ENCODE measurements at places on chromosomes 7 and 10.

DNA sequence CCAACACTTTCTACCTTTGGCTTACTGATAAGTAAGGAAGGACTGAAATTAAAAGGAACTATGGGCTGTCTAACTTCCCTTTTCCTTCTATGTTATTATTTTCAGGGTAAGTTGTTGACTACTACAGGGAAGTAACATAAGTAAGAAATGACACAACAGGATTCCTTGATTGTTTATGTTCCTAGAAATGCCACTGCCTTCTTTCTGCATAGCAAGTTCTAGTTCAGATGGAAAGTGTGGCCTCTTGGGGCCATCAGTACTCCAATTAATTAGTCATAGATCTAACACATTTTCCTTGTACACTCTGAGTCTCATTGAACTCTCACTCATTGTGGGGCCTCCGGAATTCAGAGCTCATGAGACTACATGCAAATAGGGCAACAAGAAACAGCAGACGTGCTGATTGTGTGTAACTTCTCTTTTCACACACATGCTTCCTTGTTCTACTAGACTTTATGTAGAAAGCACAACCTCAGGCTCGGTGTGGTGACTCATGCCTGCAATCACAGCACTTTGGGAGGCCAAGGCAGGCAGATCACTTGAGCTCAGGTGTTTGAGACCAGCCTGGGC, 35.3 kb upstream of the HIBADH start:
- DNase-seq = peak; percentile 50

DNA sequence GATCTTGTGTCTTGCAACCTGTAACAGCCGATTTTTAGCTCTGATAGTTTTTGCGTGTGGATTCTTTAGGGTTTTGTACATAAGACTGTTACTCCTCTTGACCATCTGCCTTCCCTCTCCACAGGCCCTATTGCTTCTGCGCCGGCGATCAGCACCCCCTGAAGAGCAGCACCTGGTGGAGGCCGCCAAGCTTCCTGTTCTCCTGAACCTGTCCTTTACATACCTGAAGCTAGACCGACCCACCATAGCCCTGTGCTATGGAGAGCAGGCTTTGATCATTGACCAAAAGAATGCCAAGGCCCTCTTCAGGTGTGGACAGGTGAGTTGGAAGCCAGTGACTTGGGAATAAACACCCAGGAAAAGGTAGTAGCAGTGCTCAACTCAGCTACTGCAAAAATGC, 12.6 kb downstream of the FKBP6 start:
- DNase-seq = no peak

DNA sequence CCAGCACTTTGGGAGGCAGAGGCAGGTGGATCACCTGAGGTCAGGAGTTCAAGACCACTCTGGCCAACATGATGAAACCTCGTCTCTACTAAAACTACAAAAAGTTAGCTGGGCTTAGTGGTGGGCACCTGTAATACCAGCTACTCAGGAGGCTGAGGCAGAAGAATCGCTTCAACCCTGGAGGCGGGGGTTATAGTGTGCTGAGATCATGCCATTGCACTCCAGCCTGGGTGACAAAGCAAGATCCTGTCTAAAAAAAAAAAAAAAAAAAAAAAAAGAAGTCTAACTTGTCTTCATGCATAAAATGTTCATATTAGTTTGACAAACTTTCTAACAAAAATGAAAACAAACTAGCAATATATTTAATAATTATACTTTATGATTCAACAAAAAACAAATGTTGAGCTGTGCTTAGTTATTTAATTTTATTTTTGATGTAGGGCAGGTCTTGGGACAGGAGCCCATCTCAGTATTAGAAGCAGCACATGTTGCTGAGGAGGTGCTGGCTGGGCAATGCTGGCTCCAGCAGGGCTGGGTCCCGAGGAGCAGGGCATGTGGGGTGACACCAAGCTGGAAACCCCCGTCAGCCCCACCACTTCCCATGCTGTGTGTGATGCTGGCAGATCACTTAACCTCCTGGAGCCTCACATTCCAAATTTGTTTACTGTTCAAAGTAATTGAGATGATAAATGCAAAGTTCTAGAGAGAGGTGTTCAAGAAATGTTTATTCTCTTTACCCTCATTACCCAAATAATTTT, 335.3 kb upstream of the KLF6 start:
- no peak for DNase-seq

DNA sequence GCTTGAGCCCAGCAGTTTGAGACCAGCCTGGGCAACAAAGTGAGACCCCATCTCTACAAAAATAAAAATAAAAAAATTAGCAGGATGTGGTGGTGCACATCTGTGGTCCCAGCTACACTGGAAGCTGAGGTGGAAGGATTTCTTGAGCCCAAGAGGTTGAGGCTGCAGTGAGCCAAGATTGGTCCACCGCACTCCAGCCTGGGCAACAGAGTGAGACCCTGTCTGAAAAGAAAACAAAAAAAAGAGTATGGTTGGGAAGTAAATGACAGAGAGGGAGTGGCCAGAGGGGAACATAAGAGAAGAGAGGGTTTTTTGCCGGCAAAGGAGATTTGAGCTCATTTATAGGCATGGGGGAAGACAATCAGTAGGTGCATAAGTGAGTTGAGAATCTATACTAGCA, 19.7 kb downstream of the PLXDC2 start:
- DNase-seq = no peak

- no peak for DNase-seq
These were observed 362.7 kb upstream of the VSTM2A start for GRCh38 chr7:54179321-54180029.

DNA sequence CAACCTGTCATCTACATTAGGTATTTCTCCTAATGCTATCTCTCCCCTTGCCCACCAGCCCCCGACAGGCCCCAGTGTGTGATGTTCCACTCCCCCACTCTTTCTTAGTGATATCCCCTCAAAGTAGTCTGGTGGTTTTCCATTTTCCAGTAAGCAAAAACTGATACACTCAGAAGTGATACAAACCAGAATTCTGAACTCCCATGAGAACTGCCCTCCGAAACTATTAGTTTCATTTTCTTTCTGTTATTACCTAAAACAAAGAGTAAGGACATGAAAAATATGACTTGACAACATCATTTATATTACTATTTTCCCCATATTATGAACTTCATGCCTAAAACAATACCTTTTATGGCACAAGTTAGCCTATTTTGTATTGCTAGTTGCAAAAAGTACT, 175.0 kb downstream of the OTUD1 start:
- no peak for DNase-seq

DNA sequence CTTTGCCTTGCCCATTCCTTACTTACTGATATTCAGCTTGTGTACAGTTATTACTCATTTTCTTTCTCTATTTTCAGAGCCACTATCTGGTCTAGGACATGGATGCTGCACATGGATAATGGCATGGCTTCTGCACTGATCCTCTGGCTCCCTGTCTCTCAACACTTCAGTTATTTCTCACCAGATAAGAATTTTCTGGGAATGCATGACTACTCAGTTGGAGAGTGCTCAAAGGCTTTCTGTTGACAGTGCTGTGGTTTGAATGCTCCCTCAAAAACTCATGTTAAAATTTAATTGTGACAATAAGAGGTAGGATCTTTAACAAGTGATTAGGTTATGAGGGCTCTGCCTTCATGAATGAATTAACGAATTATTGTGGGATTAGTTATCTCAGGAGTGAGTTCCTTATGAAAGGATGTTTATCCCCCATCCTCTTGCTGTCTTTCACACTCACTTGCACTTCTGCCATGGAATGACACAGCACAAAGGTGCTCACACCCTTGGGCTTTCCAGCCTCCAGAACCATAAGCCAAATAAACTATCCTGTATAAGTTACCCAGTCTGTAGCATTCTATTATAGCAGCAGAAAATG, 16.1 kb upstream of the PIK3CG start:
- no peak for DNase-seq

GRCh38 chr10:78626471-78626870, 442.3 kb upstream of the ZMIZ1 start:
- DNase-seq = no peak

GRCh38 chr10:71079761-71080380, 132.5 kb upstream of the UNC5B start:
- peak; percentile 29 for DNase-seq

DNA sequence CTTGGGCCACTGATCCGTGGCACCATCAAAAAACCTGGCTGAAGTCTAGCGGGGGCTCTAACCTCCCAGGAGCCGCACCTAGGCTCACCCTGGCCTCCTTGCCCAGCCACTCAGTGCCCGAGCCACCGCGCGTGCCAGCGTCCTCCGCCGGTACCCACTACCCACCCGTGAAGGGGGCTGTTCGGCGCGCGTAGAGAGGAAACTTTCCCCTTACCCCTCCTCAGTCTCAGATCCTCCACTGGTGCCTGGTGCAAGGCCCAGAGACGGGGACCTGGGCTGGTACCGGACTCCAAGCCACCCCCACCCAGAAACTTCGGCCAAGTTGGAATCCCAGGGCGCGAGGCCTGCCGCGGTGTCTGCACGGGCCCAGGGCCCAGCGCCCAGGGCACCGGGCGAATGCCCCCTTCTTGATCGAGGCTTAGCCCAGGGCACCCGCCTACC, 3.5 kb upstream of the EBF3 start:
- DNase-seq = no peak

DNA sequence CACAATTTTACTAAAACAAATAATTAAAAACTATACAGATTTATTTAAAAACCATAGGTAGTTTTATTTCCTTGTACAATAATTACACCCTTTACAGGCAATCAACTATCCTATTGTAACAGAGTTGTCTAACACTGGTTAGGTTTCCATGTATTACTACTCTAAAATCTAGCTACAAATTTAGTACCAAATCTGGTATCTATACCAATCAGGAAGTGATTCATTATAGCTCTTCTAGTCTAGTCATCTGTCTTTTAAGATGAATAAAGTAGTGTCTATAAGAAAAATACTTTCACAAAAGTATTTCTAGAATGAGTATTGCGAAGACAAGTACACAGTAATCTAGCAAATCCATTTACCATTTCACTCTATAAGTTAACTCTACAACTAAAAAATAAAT, 16.9 kb downstream of the ZNF800 start:
- DNase-seq = no peak

DNA sequence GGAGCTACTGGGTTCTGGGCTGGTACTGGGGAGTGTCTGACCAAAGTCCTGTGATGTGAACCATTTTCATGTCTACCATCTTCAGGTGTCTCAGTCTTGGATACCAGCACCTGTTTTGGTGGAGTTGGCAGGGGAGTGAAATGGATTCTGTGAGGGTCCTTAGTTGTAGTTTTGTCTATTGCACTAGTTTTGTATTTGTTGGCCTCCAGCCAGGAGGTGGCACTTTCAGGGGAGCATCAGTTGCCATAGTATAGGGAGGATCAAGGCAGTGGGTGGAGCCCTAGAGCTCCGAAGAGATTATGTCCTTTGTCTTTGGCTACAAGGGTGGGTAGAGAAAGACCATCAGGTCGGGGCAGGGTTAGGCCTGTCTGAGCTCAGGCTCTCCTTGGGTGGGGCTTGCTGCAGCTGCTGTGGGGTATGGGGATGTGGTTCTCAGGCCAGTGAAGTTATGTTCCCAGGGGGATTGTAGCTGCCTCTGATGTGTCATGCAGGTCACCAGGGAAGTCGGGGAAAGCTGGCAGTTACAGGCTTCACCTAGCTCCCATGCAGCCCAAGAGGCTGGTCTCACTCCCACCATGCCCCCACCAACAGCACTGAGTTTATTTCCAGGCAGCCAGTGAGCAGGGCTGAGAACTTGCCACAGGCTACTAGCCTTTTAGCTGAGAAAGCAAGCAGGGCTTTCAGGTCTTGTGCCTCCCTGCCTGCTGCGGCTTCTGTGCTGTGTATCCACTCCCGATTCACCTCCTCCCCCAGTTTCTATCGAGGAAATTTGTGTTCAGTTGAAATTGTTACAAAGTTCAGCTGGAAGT, 153.1 kb downstream of the ZNF365 start:
- DNase-seq = no peak

DNA sequence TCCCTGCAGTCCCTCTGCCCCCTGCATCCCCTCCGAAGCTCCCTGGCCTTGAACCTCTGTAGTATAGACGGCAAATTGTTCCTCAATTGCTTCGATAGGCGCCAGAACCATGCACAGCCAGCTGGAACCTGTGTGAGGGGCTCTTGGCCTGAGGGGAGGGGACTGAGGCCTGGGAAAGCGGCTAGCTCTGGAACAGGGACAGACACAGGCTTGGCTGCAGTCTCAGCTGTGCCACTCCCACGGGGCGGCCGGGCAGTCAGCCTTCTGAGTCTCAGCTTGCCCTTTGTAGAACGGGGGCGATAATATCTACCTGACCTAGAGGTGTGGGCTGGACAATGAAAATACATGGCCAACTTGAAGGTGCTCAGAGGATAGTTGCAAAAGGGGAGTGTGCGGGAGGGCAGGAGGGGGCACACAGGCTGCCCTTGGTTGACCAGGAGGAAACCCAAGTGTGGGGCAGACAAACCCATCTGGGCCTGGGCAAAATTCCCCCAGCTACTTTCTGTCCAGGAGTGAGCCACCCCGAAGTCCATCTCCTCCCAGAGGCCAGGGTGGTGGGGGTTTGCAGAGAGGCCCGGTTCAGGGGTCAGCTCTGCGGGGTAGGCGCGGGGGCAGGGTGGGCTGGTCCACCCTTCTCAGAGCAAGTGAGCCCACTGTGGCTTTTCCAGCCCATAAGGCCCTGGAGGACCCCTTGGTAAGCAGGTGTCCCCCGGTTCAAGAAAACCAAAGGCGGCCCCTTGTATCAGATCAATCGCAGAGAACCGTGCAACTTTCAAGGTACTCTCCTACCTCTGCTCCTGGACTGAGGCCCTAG, 4.6 kb downstream of the CRYGN start:
- no peak for DNase-seq

- DNase-seq = no peak
These were observed 380.7 kb upstream of the STEAP1 start for GRCh38 chr7:89773611-89774010.

GRCh38 chr7:128302139-128302538, 41.6 kb downstream of the RBM28 start:
- no peak for DNase-seq

GRCh38 chr10:78932861-78933260, 135.9 kb upstream of the ZMIZ1 start:
- DNase-seq = no peak

DNA sequence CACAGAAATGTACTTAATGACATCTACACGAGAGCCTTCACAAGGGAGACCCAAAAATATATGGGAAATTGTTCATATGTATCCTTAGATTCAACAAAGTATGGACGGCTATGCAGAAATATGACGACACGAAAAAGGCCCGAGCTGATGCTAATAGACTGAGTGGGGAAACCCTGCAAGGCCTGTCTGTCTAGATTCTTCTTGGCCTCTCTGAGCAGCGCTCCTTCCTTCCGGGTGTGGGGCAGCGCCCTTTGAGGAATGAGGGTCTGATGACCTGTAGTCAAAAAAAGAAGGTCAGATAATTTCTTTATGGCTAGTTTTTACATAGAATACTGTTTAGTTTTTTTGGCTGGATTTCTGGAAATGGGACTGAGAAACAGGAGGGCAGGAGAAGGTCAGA, 192.8 kb upstream of the AKR1E2 start:
- DNase-seq = peak; percentile 51

GRCh38 chr10:27537787-27538186, 33.7 kb downstream of the RAB18 start:
- DNase-seq = no peak

- peak; percentile 77 for DNase-seq
These were observed 39.9 kb downstream of the CAMK1D start for GRCh38 chr10:12389154-12389734.

GRCh38 chr7:13724977-13725566, 264.4 kb downstream of the ETV1 start:
- DNase-seq = no peak
